ENCODE measurements at places on chromosomes 5 and 9.

DNA sequence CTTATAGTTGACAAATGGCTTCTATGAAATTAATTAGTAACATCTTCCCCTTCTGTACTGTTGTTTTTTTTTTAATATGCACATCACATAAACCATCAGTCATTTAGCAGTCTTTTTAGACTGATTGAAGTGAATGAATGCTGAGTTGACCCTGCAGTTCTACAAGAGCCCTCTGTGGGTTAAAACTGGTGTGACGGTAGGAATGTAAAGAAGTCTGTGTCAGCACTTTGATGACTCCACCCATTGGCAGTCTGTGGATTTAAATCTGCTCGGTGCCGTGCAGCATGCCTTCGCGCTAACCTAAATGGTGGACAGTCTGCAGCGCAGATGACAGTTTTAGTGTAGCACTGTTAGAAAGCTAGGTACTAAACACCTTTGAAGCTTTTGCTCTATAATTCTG is 3.1 kb downstream of the GTF3C4 start:
- ATAC-seq = no peak
- H3K27me3 ChIP-seq = no peaks in the 10 kb centered on the region
- H3K27ac ChIP-seq = peak overlapping the region; percentile 52
- peaks cover 38% of the 10 kb centered on the region for H3K36me3 ChIP-seq

GRCh38 chr5:50684721-50685120 is 18.3 kb downstream of the PARP8 start:
- no peak overlapping the region for H3K27ac ChIP-seq
- H3K27me3 ChIP-seq = no peaks in the 10 kb centered on the region
- no peak overlapping the region for H3K4me3 ChIP-seq
- ATAC-seq = no peak

DNA sequence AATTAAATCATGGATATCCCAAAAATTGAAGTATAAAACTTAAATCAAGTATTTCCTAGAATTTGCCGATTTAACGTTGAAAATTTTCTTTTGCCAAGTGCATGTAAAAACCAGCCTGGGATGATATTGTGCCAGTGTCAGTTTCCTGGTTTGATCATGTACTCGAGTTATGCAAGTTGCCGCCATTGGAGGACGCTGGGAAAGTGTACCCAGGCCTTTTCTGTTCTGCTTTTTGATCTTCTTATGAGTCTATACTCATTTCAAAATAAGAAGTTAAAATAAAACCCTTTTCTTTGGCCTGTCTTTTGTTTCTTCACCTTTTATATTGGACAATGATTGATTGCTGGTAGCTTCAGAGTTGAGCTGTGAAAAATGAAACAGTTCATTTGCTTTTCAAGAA is 93.1 kb upstream of the NFIL3 start:
- H3K36me3 ChIP-seq = no peaks in the 10 kb centered on the region
- H3K27ac ChIP-seq = no peak overlapping the region
- no peak overlapping the region for H3K4me3 ChIP-seq
- H3K4me1 ChIP-seq = no peaks in the 10 kb centered on the region
- ATAC-seq = no peak

DNA sequence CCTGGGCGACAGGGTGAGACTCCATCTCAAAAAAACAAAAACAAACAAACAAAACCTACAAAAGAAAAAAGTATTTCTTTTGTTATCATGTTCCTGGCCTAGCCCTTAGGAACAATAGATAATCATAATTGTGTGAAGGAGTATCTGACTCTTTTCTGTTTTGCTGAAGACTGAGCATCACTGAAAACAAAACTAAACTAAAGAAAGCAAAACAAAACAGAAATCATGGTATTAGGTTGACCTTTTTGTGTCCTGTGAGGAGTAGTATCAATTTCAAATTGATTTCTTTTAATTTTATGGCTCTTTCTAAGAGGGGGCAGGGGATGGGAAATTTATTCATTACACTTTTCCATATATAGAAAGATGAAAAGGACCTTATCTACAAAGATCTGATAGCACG is 246.0 kb downstream of the YTHDC2 start:
- no peaks in the 10 kb centered on the region for H3K36me3 ChIP-seq
- H3K27ac ChIP-seq = no peak overlapping the region
- no peaks in the 10 kb centered on the region for H3K4me1 ChIP-seq
- H3K4me3 ChIP-seq = no peak overlapping the region
- peaks cover 3% of the 10 kb centered on the region for H3K27me3 ChIP-seq
- no peak for ATAC-seq

DNA sequence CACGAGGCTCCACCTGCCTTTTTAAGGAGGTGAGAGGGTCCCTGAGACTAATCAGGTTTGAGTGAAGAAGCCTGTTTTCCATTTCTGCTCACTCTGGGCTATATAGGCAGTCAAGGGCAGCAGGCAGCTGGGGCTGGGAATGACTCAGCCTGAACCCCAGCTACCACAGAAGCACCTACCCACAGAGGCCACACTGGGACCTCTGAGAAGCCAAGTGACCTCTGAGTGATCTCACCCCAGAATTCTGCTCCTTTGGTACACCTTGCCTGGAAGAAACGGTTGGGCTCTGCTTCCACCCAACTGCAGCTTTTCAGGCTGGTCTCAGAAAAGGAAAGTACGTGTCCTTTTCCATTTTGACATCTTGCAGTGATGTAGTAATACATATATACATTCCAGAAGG is 6.8 kb downstream of the FAM219A start:
- no peaks in the 10 kb centered on the region for H3K27me3 ChIP-seq
- peak; percentile 92 for ATAC-seq
- H3K4me1 ChIP-seq = peaks cover 21% of the 10 kb centered on the region

- peak; percentile 51 for ATAC-seq
- H3K27ac ChIP-seq = no peak overlapping the region
- H3K4me1 ChIP-seq = peaks cover 12% of the 10 kb centered on the region
- H3K27me3 ChIP-seq = peaks cover 16% of the 10 kb centered on the region
These were observed 140.8 kb downstream of the TSSK1B start for GRCh38 chr5:113293975-113294310.

DNA sequence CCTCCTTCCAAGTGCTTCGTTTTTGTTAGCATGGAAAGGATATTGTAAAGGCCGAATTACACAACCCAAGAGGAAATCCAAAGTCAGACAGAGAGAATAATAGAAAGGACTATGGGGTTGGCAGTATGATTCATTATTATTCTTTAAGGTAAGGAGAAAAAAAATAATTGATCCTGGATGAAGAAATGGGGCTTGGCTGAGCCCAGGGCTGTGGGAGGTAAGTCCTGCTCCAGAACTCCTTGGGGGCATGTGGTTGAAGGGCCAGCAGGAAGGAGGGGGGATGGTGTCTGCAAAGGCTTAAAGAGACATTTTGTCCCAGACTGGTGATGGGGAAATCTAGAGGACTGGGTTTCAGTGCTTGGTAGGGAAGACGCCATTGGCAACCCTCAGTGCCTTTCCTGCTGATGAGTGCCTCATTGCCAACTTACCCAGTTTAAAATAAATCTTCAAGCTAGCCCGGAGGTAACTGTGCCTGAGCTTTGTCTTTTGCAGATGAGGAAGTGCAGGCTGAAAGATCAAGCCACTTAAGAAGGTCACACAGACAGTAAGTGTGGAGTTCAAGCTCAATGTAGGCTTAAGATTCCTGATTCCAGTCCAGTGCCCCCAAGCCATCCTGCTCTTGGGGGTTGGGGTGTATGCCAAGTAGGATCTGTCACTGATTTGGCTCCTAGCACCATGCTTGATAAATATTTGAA is 30.2 kb downstream of the FOXI1 start:
- H3K36me3 ChIP-seq = no peaks in the 10 kb centered on the region
- peaks cover 4% of the 10 kb centered on the region for H3K27me3 ChIP-seq
- ATAC-seq = no peak
- H3K4me1 ChIP-seq = no peaks in the 10 kb centered on the region

DNA sequence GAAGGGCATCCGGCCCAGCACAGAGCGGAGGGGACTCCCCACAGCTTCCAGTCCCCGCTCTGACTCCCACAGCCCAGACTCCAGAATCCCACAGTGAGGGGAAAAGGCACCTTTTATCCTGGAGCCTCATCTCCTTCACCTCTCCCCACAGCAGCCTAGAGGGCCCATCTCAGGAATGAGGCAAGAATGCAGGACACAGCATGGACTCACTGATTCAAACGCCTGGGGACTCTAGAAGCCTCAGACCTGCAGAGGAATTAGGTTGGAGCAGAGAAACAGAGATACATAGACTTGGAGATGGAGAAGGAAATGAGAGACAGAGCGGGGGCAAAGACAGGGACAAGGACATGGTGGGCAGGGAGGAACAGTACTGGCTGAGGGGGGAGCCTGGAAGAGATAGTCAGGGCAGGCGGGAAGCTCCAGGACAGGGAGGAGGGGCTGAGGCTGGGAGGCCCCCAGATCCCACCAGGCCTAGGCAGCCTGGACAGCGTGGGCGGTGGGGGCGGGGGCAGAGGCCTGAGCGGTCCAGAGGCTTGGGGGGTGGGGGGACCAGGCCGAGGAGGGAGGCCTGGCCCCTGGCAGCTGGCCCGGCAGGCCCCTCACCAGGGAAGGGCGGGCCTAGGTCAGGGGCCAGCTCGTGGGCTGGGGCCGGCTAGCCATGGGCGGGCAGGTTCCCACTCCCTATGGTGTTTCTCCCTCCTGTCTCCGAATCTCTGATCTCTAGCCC is 15.8 kb downstream of the CNTFR start:
- H3K4me3 ChIP-seq = no peak overlapping the region
- no peak for ATAC-seq
- H3K4me1 ChIP-seq = peaks cover 13% of the 10 kb centered on the region
- H3K27ac ChIP-seq = no peak overlapping the region

- no peaks in the 10 kb centered on the region for H3K4me1 ChIP-seq
- ATAC-seq = no peak
- H3K27ac ChIP-seq = no peak overlapping the region
- no peak overlapping the region for H3K4me3 ChIP-seq
- H3K36me3 ChIP-seq = no peaks in the 10 kb centered on the region
These were observed 33.5 kb upstream of the LPCAT1 start for GRCh38 chr5:1557114-1557873.

DNA sequence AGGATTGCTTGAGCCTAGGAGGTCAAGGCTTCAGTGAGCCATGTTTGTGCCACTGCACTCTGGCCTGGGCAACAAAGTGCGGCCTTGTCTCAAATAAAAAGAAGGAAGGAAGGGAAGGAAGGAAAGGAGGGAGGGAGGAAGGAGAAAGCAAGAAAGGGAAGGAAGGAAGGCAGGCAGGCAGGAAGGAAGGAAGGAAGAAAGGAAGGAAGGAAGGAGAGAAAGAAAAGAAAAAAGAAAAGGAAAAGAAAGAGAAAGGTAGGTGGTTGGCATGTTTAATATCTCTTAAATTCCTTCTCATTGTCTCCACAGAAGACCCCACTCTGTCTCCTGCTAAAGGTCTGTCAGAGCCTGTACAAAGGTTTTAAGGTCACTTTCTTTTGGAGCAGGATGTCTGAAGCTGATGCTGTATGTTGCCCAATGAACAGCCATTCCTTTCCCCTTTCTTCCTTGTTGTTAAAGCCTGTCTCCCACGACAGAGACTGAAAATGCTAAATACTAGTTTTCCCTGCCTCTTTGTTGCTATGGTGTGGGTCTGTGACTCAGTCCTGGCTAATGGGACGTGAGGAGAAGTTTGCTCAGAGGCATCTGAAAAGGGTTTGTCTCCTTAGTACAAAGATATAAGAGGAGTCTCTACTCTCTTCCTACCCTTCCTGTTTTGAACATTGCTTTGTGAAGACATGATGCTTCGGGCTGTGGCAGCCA is 213.3 kb downstream of the PCSK1 start:
- H3K27ac ChIP-seq = peak overlapping the region; percentile 96
- peaks cover 2% of the 10 kb centered on the region for H3K27me3 ChIP-seq
- H3K4me1 ChIP-seq = peaks cover 12% of the 10 kb centered on the region
- ATAC-seq = peak; percentile 76

DNA sequence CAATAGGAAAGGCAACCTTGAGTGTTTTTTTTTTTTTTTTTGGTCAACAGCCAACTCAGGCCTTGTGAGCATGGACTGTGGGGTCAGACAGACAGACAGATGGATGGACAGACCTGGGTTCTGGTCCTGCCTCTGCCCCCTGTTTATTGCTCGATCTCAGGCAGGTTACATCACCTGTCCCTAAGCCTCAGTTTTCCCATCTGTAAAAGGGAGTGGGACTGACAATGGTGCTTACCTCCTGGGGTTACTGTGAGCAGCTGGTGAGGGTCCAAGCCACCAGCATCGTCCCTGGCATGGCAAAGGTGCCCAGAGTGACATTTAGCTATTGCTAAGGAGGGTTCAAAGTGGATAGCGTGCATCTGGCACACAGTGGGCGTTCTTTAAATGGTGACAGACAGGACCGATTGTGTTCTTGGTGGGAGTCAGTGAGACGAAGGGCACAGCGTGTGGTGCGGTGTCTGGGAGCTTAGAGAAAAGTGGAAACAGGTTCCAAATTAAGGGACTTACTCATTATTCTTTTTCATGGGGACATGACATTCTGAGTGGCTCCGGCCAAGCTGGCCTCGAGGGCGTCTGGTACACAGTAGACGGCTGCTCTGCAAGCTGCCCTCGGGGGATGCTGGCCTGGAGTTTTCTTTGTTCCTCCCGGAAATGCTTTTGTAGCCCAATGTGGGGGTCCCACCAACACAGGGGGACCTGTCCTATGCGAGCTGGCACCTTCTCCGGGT is 72.1 kb downstream of the COL27A1 start:
- no peak overlapping the region for H3K4me3 ChIP-seq
- H3K4me1 ChIP-seq = no peaks in the 10 kb centered on the region
- no peak for ATAC-seq
- no peaks in the 10 kb centered on the region for H3K36me3 ChIP-seq

GRCh38 chr5:105207066-105207465 is 1644.5 kb upstream of the NUDT12 start:
- no peak overlapping the region for H3K4me3 ChIP-seq
- no peak overlapping the region for H3K27ac ChIP-seq
- H3K27me3 ChIP-seq = no peaks in the 10 kb centered on the region
- H3K36me3 ChIP-seq = no peaks in the 10 kb centered on the region

GRCh38 chr5:143214890-143215289 is 188.6 kb downstream of the NR3C1 start:
- H3K27ac ChIP-seq = no peak overlapping the region
- H3K36me3 ChIP-seq = peaks cover 13% of the 10 kb centered on the region
- no peak for ATAC-seq
- peaks cover 34% of the 10 kb centered on the region for H3K4me1 ChIP-seq
- H3K27me3 ChIP-seq = no peaks in the 10 kb centered on the region
- no peak overlapping the region for H3K4me3 ChIP-seq

- no peaks in the 10 kb centered on the region for H3K36me3 ChIP-seq
- no peaks in the 10 kb centered on the region for H3K27me3 ChIP-seq
- H3K4me3 ChIP-seq = peak overlapping the region; percentile 53
These were observed 43.6 kb upstream of the NEK6 start for GRCh38 chr9:124214116-124214515.

DNA sequence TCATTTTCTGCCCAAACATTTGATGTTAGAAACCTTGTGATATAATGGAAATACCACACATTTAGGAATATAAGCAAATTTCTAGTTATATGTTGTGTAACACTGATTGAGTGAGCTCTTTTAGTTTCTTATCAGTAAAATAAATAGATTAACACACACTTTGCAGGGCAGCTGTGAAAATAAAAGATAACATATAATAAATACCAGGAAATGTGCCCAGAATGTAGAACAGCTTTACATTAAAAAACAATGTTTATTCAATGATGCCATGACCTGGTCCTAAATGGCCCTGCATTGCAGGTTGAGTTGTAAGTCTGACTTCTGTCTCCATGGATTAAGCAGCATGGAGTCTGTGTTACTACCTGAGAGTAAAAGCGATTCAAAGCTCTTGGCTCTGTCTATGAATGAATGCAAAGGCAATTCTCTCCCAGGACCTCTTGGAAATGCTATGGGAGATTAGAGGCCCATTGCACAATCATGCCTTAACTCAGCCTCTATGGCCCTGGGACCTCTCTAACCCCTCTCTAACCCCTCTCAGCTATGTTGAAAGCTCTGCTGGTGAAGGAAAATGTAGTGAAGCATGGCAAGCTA is 296.0 kb upstream of the ACTBL2 start:
- no peaks in the 10 kb centered on the region for H3K36me3 ChIP-seq
- no peaks in the 10 kb centered on the region for H3K4me1 ChIP-seq
- no peak overlapping the region for H3K4me3 ChIP-seq
- ATAC-seq = no peak
